ENCODE measurements at places on chromosomes 12 and 14. TPM values are rescaled to one million over a fixed set of nuclear protein-coding genes. Genes with fewer than 3 reads are reported as not detected.

GRCh38 chr12:14948672-14949071 is 10.3 kb upstream of the ERP27 start:
- H3K27ac ChIP-seq, result peak overlapping the region; percentile 95
- DNase-seq, result no peak
- no peaks in the 10 kb centered on the region for H3K27me3 ChIP-seq

DNA sequence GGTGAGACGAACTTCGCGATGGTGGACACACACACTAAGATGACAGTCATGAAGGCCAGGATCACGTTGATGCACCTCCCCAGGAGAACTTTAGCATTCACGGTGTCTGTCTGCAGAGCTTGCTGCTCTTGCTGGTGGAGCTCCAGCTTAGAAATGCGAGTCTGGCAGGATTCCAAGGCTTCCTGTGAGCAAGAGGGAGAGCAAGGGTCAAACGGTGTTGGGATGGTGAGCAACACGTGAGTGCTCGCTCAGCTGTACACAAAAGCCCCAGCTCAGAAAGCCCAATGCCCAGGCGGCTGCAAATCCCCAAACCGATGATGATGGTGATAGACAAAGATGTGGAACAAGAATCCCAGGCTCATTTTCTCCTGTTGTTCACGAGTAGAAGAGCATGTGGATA is 78.8 kb downstream of the TMCC3 start:
- peaks cover 36% of the 10 kb centered on the region for H3K27me3 ChIP-seq
- no peaks in the 10 kb centered on the region for H3K4me1 ChIP-seq
- no peak overlapping the region for H3K27ac ChIP-seq

- no peak for DNase-seq
- peaks cover 28% of the 10 kb centered on the region for H3K36me3 ChIP-seq
- peaks cover 23% of the 10 kb centered on the region for H3K4me1 ChIP-seq
- no peak overlapping the region for H3K27ac ChIP-seq
Observed at GRCh38 chr12:108643941-108644810, 10.5 kb upstream of the SELPLG start.

ARID2 gene
- 49.3 TPM for total RNA-seq
